ENCODE measurements at places on chromosomes 5 and 9.

DNA sequence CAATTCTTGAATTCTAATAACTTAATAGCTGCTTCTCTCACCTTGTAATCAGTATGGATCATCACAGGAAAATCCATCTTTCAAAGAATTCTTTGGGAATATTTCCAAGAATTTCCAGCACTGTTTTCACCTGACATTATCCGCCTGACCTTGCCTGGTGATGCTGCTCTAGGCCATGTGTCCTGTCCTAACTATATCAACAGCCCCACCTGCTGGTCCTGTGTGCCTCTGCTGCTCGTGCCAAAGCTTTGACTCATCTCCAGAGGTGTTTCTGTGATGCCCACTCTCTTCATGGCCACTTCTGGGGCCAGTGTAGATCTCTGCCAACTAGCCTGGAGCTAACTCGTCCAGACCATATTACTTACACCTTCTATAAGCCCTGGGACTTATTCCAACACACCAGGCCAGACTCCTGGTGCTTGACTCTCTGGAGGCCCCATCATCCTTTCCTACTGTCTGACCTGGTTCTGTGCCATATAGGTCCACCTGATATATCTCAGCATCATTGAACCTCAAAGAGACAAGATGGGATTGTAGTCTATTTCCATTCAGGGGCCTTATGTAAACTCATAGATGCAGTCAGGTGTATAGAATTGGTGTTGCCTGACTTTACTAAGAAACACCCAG, 67.5 kb upstream of the CKMT2 start:
- DNase-seq: peak; percentile 43

GRCh38 chr5:180599981-180600553, 8.8 kb upstream of the SCGB3A1 start:
- no peak for DNase-seq

DNA sequence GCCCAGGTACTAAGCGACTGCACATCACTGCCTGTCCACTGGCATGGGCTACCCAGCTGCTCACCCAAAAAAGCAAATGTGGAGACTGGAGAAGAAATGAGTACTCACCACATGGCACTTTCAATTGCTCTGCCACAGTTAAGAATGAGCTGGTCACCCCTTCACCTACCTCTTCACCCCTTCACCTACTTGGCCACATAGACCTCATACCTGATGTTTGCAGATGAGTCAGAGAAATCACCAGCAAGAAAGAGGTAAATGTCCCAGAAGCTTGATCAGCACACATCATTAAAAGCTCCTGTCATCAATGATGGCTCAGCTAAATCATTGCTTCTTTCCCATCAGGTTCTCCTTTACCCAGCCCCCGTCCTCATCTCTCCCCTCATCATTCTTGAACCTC, 7.6 kb upstream of the PRUNE2 start:
- no peak for DNase-seq

DNA sequence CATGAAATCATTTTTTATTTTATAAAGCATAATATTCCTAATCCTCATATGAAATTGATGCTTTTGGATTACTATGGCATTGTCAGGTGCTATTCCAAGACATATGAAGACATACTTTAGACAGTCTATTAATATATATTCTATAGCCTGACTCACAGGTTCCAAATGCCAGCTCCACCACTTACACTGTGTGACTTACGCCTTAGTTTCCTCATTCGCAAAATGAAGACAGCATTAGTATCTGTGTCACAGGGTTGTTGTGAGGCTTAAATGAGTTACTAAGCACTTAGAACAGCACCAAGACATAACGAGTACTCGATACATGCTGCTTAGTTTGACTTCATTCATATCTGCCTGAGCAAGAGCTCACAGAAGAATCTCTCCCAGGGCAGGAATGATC, 132.2 kb upstream of the PTGER4 start:
- no peak for DNase-seq

- no peak for DNase-seq
Observed at GRCh38 chr9:72324974-72325373, 40.0 kb downstream of the ZFAND5 start.

DNA sequence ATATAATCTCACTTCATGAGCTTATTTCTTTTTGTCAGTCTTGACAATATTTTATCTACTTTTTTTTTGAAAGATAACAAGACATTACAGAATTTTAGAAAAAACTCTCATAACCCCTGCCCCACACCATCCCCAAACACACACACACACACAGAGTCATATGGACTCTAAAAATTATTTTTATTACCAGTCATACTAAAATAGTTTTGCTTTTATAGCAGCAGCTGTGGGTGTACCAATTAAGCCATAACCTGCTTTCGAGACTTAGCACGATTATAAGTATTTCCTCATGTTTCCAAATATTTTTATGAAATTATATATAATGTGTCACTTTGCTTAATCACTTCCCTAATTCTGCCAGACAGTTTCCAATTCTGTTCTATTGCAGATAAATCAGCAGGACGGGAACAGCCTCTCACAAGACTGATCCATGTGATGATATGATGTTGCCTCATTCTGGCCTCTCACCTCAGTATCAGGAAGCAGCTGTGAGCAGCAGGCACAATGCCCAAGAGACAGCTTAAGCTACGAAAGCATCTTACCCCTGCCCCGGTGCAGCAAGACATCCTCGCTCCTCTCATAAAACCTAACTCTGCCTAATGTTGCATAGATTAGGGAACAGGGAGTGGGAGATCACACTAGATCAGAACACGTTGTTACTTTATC, 7.0 kb downstream of the PDCL start:
- DNase-seq: no peak

DNA sequence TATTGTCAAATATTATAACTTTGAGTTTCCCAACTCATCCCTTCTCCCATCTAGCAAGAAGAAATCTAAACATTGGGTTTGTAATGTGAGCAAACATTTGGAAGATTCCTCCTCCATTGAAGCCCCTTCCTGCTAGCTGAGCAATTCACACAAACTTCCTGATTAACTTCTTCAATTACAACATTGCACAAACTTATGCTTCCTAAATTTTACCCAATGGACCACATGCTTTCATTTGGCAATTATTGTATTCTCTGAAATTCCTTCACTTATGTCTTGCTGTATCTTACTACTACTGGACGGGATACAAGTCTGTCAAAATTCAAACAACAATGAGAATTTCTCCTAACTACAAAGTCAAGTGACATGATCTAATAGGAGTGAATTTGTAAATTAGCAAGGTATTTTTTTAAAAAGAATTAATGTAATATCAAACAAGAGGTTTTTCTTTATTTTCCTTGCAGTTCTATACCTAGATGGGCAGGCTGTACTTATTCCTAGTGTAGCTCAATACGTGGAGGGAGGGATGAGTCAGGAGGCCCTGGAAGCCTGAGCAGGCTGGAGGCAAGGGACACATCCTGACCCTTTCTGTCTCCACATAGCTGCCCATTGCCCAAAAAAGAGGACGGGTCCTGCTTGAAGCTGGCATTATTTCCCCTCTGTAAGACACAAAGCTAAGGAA, 11.8 kb upstream of the IFNW1 start:
- DNase-seq: no peak

- no peak for DNase-seq
Observed at GRCh38 chr5:149514512-149514911, 36.7 kb downstream of the CSNK1A1 start.

DNA sequence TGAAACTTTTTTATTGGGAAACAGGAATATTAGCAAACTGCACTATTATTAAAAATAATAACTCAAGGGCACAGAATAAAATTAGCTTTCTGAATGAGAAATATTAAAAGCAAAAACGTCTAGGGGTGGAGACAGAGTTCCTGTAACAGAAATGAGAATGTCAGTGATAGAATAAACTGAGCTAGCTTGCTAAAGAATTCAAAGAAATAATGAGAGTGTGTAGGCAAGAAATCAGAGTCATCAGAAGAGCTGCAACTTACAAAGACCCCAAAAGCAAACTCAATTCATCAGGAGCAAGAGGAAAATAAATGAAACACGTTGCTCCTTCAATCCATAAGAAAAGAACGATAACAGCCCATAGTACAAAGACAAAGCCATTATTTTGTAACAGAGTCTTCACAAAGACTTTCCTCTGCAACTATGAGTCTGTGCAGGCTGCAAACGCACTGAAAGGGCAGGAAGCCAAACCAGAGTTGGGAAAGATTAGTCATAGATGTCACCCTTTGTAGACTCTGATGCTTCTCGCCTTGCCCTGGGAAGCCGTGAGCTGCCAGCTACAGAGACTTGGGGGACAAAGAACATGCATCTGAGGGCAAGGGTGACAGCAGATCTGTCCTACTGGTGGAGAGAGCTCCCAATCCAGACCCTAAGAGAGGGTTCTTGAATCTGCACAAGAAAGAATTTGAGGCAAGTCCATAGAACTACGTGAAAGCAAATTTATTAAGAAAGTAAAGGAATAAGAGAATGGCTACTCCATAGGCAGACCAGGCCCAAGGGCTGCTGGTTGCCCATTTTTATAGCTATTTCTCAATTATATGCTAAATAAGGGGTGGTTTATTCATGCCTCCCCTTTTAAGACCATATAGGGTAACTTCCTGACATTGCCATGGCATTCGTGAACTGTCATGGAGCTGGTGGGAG, 40.8 kb downstream of the SHC3 start:
- no peak for DNase-seq

DNA sequence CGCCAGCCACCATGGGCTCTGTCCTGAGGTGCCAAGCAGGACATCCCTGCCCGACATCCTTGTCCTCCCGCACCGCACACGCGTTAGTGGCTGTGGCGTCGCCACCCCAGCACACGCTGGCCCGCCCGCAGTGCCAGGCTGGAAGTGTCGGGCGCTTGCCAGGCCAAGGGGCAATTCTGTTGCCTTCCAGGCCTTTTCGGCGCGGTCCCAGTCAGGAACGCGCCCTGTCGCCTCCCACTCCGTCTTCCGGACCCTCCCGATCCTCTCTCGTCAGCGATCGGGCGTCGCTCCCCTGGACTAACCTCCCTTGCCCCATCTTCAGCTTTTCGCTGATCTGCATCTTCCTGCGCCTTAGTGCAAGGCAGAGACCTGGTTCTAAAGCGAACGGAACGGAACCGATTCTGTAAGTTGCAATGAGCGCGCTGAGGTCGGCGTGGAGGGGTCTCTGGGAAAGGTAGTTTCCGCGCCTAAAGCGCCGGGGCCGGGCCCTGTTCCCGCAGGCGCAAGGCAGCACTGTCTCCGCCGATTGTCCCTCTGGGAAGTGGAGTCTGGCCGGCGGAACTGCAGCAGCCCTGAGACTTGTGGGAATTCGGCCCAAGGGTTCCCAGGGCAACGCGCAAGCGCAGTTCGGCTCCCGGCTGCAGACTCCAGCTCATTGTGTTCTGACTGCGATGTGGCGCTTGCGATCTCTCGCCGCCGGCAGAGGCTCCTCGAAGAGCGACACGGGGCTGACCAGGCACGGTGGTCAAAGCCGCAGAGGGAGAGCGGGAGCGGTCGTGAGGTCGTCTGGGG, at the start of gene ZNF454:
Gene ZNF454 (plus strand): TSS at position 630 of the 792 bp plus-strand sequence. CDS start 1,594 bp downstream, outside the sequence.
- DNase-seq: no peak

- no peak for DNase-seq
Observed at GRCh38 chr5:141484641-141485311, at the start of gene PCDHGC4. TSS of gene PCDHGC4 (plus strand) at chr5:141485030. CDS start at chr5:141485174, 144 bp downstream.

GRCh38 chr5:149024943-149025342, 37.9 kb downstream of the SH3TC2 start:
- DNase-seq: no peak

DNA sequence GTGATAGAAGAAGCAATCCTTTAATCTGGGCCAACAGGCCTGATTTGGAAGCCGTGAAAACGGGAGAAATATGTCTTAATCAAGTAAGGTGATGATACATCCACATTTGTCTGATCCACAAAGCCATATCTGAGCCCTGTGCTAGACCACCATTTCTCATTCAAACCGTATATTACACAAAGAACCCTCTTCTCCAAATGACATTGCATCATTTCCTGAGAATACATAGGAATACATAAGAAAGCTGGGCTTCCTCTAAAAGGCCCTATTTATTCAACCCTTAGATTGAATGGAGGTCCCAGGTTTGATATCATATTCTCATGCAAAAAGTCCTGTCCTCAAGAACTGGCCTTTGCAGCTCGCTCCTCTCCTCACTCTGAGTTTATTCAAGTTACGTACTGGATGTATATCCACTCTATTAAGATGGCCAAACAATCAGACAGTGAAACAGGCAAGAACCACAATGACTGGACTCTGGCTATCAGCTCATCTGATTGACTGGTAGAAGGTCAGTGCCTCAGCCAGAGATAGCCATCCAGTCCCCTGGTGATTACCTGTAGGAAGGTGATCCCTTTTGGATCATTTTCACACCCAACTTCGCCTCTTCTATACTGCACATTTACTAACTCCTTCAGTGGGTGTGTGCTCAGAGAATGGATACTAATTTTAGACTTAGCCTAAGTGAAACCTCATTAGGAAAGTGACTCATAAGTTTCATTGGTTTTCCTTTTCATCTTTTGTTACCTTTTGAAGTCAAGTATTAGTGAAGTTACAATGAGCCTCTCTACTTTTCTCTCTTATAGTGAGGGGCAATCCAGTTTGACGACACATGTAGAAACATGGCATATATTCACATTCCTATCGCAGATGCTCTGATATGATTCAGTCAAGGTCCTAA, 167.6 kb upstream of the WWC1 start:
- DNase-seq: no peak

DNA sequence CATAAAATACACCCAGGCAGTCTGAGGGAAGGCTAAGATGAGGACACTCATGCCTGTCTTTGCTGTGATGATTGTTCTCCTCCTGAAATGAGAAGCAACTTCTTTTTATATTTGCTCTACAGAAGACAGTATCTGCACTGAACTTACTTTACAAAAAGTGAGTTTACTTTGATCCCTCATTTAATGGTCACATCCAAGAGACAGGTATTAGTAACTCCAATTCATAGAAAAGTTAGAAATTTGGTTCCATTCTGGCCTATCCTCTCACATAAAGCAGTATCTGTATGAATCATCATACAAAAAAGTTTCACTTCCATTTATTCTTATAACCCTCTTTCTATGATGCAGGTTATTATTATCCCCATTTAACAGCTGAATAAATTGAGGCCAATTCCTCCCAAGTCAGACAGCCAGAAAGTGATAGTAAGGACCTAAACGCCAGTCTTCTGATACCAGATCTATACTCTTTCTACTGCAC, 15.2 kb downstream of the TSTD2 start:
- DNase-seq: no peak

GRCh38 chr9:8365029-8365428, 565.5 kb upstream of the DMAC1 start:
- DNase-seq: no peak

- no peak for DNase-seq
Observed at GRCh38 chr9:131589124-131589711, 43.9 kb downstream of the PRRT1B start.

GRCh38 chr5:140194662-140195061, 19.7 kb downstream of the CYSTM1 start:
- no peak for DNase-seq
